ENCODE measurements at places on chromosomes 4 and X.

- no peak for DNase-seq
Observed at GRCh38 chr4:179624768-179625181, 2182.5 kb upstream of the AGA start.

DNA sequence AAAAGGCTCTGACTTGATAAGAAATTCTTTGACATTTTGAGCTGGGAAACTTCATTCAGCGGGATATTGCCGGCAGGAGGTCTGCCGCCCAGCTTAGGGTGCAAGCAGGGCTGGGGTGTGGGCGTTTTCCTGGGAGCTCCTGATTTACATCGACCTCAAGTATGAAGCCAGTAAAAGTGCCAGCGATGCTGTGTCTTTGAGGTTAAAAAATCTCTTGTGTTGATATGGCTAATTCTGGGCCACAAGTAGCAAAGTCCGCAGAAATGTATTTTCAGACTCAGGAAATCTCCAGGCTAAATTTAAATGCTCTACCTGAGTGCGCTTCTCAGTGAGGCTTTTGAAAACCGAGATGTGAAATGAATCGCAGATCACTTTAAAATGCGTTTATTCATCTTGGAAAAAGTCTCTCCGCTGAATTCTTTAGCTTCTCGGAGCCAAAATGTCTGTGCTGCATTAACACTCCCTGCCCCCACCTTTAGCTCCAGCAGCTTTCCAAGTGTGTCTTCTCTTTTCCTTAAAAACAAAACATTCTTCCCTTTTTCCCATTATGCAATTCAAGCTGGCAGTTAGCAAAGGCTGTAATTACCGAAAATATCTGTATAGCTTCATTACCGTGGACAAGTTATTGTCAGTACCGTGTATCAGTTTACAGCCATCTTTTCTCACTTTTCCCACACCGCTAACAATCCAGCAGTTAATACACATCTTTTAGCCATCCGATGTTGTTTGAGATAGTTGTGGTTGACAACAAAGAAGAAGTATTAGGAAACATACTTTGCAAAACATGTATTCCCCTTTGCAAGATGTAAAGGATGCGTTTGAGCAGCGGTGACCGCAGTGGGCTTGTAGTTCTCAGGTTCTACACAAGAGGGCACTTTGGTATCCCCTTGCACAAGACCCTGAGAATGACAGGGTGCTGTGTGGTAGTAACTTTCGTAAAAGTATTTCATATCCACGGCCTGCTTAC lies 136.0 kb upstream of the STX18 start:
- DNase-seq = peak; percentile 80

- DNase-seq = peak; percentile 40
Observed at GRCh38 chr4:185865901-185866328, 53.9 kb upstream of the SORBS2 start.

DNA sequence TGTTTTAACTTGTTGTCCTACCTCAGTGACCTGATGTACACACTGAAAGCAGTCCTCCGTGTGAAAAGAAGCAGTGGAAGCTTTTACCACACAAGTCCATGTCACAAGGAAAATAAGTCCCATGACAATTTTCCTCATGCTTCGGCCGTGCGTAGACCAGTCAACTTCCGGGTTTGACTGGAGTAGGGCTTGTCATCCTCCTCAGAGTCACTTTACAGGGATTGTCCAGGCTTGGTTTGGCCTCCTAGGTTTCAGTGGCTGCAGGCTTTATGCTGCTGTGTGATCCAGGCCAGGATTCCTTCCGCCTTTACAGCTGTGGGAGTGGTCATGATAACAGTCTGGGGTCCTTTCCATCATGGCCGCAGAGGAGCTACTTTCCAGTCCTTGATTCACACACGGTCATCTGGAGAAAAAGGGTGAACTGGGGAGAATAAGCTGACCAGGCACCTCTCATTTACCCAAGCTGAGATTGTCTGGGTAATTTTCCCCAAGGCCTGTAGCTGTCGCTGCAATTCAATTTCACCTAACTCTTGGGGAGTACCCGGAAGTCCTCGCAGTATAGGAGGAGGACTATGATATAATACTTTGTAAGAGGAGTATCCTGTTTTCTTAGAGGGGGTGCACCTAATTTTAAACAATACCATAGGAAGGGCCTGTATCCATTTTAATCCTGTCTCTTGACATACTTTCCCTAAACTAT lies 206.1 kb upstream of the KLF8 start:
- no peak for DNase-seq

DNA sequence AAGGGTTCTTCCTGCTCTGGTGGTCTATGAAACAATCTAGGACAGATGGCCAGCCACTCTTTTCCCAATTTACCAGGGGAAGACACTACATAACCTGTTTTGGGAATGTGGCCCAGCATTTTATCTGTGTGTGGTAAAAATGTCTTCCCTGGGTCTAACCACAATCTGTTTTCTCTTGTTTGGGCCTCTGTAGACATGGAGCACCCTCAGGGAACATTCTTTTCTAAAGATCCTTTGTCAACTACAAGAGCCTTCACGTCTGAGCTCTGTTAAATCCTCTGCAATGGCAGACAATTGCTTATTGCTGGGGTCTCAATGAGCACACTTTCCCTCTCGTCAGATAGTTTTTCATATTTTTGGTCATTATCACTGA lies 35.5 kb downstream of the PLAC1 start:
- no peak for DNase-seq

DNA sequence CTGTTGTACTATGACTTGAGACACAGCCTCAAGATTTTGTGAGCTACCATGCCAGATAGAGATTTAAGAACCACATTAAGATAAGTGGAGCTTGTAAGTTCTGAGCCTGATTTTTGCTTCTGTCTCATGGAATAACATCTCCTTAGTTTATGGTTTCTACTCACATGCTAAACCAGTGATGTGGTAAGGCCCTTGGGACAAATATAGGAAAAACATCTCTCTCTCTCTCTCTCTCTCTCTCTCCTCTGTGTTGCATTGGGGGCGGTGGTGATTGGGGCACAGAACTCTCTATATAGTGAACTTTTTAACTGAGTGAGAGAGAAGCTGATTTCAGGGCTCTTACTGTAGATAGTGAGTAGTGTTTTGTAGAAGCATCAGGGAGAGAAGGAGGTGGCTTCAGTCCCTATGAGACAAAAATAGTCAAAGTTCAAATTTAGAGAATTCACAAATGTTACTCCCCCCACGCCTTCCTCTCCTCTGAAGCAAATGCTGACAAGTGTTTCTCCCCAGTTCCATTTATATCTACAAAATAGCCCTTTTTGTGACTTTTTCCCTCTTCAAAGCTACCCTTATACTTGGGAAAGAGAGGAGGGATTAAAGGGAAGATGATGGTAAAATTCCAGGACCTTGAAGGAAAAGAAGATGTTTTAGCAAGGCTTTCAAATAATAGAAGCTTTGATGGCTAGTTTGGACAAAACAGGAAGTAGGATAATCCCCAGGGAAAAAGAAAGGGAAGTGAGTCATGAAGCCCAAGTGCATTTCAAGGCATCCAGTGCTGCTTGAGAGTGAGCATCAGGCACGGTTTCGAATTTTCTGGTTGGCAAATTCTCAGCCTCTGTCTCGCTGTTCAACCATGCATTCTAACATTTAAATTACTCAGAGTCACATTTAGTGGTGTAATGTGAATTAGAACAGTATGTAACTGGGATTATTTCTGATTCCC lies 134.3 kb upstream of the AP1S2 start:
- DNase-seq = peak; percentile 51

Data from AG20443 (cell line).